Endothelial cell (in vitro differentiated cells): ENCODE measurements at places on chromosomes 7 and 10. TPM values are rescaled to one million over a fixed set of nuclear protein-coding genes. Genes with fewer than 3 reads are reported as not detected.

DNA sequence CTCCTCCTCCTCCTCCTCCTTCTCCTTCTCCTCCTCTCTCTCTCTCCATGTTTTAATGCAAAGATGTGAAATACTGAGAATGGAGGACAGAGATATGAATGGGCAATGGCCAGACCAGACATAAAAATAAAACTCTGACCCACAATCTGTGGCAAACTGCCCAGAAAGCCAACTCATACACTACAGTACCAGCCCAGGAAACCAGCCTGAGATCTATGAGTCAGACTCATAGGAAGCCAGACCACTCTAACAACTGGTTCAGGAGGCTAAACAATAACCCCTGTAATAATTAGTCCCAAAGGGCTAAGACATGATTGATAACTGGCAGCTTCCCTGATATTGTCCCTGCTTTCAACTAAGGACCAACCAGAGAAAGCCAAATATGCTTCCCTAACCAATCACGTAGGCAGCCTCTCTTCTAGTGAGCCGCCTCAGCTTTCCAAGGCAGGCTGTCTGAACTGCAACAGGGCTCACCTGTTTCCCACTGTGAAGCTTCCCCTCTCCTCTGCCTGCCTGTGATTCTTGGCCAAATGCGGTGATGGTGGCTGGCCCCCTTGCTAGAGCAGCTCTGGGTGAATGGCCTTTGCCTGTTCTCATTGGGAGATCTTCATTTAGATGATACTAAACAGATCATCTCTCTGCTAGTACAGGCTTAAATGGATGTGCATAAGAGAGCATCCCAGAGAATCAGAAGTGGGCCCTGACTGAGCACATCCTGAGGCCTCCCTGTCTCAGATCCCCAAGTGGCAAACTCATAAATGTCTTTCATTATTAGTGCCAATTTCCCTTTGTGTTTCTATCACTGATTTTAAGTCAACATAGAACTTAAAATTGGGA is 817.6 kb downstream of the TNS3 start:
- no peaks in the 10 kb centered on the region for H3K4me1 ChIP-seq
- no peaks in the 10 kb centered on the region for H3K36me3 ChIP-seq
- H3K27me3 ChIP-seq: peaks cover 4% of the 10 kb centered on the region
- no peak overlapping the region for H3K27ac ChIP-seq

DNA sequence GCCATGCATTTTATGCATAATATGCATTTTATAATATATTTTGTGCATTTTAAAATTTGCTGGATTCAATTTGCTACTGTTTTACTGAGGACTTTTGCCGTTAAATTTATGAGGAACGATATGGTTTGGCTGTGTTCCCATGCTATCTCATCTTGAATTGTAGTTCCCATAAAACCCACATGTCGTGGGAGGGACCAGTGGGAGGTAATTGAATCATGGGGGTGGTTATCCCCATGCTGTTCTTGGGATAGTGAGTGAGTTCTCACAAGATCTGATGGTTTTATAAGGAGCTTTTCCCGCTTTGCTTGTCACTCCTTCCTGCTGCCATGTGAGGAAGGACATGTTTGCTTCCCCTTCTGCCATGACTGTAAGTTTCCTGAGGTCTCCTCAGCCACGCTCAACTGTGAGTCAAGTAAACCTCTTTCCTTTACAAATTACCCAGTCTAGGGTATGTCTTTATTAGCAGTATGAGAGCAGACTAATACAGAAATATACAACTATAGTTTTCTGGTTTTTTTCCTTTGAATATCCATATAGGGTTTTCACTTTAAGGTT is 201.4 kb upstream of the SH2B2 start:
- H3K4me1 ChIP-seq: peaks cover 20% of the 10 kb centered on the region
- peaks cover 5% of the 10 kb centered on the region for H3K27me3 ChIP-seq
- H3K4me3 ChIP-seq: no peak overlapping the region
- DNase-seq: no peak
- peaks cover 28% of the 10 kb centered on the region for H3K36me3 ChIP-seq

- H3K36me3 ChIP-seq: no peaks in the 10 kb centered on the region
- H3K4me3 ChIP-seq: no peak overlapping the region
- H3K27ac ChIP-seq: no peak overlapping the region
- H3K27me3 ChIP-seq: peaks cover 7% of the 10 kb centered on the region
These were observed 31.7 kb upstream of the LBX1 start for GRCh38 chr10:101260764-101261481.

DNA sequence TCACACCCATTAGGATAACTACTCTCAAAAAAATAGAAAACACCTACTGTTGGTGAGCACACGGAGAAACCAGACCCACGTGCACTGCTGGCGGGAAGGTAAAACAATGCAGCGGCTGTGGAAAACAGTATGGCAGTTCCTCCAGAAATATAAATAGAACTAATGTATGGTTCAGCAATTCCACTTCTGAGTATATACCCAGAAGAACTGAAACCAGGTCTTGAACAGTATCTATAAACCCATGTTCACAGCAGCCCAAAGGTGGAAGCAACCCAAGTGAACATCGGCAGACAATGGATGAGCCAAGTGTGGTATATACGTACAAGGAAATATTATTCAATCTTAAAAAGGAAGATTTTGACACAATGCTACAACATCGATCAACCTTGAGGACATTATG is 164.7 kb downstream of the ZMYND11 start:
- DNase-seq: no peak
- no peaks in the 10 kb centered on the region for H3K4me1 ChIP-seq
- H3K4me3 ChIP-seq: peak overlapping the region; percentile 81
- H3K27me3 ChIP-seq: peaks cover 1% of the 10 kb centered on the region
- H3K27ac ChIP-seq: no peak overlapping the region
- peaks cover 7% of the 10 kb centered on the region for H3K36me3 ChIP-seq

Gene TMEM209
- total RNA-seq: 11.8 TPM

DNA sequence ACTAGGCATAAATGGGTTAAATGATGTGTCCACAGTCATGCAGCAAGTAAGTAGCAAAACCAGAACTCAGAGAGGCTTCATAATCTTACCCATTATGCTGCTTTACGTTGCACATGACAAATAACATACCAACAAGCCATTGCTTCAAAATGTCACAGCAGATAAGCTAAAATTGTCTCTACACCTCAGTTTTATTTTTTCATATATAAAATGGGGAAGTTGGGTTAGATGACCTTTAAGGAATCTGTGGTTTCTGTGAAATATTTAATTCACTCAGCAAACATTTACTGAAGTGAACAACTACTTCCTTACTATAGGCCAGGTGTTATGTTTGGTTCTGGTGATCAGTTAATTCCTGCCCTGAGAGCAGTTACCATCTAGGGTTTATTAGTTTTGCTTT is 2.2 kb upstream of the ASCC1 start:
- peaks cover 3% of the 10 kb centered on the region for H3K27me3 ChIP-seq
- H3K27ac ChIP-seq: no peak overlapping the region
- DNase-seq: no peak

Gene CCL24
- not detected for total RNA-seq

Gene IFIT2
- 0.80 TPM for total RNA-seq

- no peak for DNase-seq
- H3K27me3 ChIP-seq: peaks cover 3% of the 10 kb centered on the region
- H3K4me3 ChIP-seq: no peak overlapping the region
- H3K36me3 ChIP-seq: peaks cover 11% of the 10 kb centered on the region
These were observed 126.3 kb upstream of the TCERG1L start for GRCh38 chr10:131437556-131438475.

DNA sequence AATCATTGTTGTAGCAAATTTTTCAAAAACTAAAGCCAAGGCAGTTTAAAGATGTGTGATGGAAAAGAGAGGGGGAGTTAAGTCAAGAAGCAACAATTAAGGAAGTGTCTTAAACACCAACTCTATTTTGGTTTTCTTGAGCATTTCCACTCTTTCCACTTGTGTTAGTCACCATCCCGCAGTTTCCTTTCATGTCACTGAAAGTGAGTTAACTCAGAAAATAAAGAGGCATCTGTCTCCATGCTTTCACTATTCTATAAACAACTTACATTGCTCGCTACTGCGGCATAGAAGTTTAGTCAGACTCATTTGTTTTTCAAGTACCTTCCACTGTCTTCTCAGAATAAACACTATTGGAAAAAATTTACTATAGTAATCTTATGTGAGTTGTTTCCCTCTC is 284.9 kb upstream of the SEMA3D start:
- no peak overlapping the region for H3K27ac ChIP-seq
- no peaks in the 10 kb centered on the region for H3K36me3 ChIP-seq
- no peak overlapping the region for H3K4me3 ChIP-seq
- no peaks in the 10 kb centered on the region for H3K27me3 ChIP-seq
- H3K4me1 ChIP-seq: peaks cover 2% of the 10 kb centered on the region

DNA sequence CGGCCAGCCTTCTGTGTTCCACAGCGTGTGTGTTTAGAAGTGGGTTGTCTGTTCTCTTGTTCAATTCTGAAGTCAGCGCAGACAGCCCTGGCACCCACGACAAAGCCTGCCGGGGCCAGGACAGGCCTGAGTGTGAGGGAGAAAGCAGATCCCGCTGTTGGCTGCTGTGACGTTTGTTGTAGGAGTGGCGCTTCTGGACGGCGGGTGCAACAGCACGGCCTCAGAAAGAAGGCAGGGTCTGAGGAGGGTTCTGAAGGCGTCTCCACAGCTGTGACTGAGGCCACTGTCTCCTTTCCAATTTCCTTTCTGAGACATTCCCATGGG is 76.2 kb downstream of the VIPR2 start:
- peaks cover 12% of the 10 kb centered on the region for H3K4me1 ChIP-seq
- no peak overlapping the region for H3K27ac ChIP-seq
- H3K36me3 ChIP-seq: peaks cover 10% of the 10 kb centered on the region
- no peak overlapping the region for H3K4me3 ChIP-seq
- H3K27me3 ChIP-seq: peaks cover 4% of the 10 kb centered on the region

DNA sequence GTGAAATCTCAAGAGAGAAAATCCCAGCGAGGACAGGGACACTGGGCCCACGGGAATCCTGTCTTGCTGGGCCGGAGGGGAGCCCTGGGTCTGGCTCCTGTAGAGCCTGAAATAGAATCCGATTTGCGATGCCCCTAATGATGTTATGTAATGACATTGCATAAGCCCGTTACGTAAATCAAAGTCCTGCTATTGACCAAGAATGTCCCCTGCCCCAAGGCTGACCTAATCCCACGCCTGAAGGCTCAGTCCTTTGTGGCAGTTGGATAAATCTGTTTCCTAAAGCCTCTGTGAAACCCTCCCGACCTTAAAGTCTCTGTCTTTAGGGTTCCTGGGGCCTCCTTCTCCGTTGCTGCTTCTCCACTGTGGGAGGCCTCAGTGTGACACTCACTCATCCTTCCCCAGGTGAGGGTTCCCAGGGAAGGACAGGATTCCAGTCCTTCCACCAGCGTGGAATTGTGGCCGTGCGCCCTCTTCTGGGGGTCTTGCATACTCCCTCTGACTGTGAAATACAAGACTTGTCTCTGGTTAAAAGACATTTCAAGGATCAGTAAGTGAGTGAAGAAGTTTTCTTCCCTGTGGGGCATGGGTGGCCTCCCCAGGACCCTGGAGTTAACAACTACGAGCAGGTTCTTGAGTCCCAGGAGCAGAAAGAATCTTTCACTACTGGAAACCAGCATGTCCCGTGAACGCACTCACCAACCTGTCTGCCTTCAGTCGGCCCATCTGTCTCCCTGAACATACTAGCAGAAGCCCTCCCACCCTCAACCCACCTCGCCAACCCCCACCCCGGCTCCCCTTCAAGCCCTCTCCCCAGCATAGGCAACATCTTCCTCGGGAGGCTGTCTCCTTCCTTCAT is 19.8 kb downstream of the ZNF467 start:
- peaks cover 17% of the 10 kb centered on the region for H3K27me3 ChIP-seq
- peaks cover 10% of the 10 kb centered on the region for H3K36me3 ChIP-seq
- peaks cover 41% of the 10 kb centered on the region for H3K4me1 ChIP-seq
- H3K4me3 ChIP-seq: no peak overlapping the region
- no peak overlapping the region for H3K27ac ChIP-seq

Gene GIMAP4
- 6.4 TPM for total RNA-seq

DNA sequence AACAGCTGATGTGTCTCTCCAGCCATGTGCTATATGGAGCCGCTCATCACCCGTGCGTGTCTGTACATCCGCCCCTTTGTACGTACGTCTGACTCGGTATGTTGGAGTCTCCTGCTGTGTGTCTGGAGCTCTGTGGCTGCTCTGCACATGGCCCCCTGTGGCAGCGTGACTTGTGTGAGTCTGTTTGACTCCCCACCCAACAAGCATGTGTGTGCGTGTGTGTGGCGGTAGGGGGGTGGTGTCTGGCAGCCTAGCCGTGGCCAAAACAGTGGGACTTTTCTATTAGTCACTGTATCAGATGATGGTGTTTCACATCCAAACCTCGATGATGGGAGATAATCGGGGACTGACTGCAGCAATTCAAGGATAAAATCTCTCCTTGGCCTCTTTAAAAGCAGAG is 94.1 kb downstream of the COL13A1 start:
- peaks cover 10% of the 10 kb centered on the region for H3K27me3 ChIP-seq
- H3K27ac ChIP-seq: no peak overlapping the region
- H3K4me3 ChIP-seq: no peak overlapping the region
- no peak for DNase-seq
- peaks cover 6% of the 10 kb centered on the region for H3K36me3 ChIP-seq

DNA sequence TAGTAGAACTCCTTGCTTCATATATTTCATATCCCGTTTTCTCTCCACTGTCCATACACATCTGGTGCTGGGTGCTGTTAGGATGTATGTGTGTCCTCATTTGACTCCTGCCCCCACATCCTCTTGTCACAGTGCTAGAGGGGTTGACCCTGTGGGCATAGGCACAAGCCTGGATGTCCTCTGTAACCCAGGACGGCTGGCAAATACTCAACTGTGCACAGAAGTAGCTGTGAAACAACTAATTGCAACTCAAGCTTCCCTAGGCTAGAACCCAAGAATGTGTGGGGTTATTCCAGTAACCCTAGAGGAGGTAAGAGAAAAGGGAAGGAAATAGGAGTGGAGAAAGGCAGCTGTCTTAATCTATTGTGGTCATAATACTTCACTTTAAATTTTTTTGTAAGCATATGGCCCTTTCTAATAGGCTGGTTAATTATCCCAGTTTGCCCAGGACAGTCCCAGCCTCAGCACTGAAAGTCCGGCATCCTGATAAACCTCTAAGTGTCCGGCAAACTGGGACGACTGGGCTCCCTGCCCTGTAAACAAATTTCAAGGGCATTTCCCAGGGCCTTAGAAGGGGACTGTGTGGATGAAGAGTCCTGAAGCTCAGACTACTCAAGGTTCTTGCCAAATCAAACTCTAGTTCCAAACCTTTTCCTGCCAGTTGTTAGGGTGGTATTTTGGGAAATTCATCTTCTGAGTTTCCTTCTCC is 283.2 kb upstream of the CELF2 start:
- H3K4me3 ChIP-seq: no peak overlapping the region
- no peaks in the 10 kb centered on the region for H3K36me3 ChIP-seq
- peaks cover 2% of the 10 kb centered on the region for H3K27me3 ChIP-seq

GRCh38 chr7:16136896-16137295 is 284.4 kb downstream of the CRPPA start:
- DNase-seq: no peak
- no peaks in the 10 kb centered on the region for H3K27me3 ChIP-seq
- no peak overlapping the region for H3K4me3 ChIP-seq
- H3K4me1 ChIP-seq: no peaks in the 10 kb centered on the region

GRCh38 chr10:87816898-87817608 is 973 bp downstream of the ATAD1 start:
- H3K4me3 ChIP-seq: peak overlapping the region; percentile 98
- peak overlapping the region; percentile 98 for H3K27ac ChIP-seq
- H3K4me1 ChIP-seq: peaks cover 22% of the 10 kb centered on the region
- no peaks in the 10 kb centered on the region for H3K27me3 ChIP-seq
- no peak for DNase-seq

- DNase-seq: no peak
- H3K36me3 ChIP-seq: no peaks in the 10 kb centered on the region
- peaks cover 7% of the 10 kb centered on the region for H3K4me1 ChIP-seq
- H3K27ac ChIP-seq: peak overlapping the region; percentile 92
- peaks cover 4% of the 10 kb centered on the region for H3K27me3 ChIP-seq
- H3K4me3 ChIP-seq: peak overlapping the region; percentile 96
These were observed 507 bp upstream of the TMEM254 start for GRCh38 chr10:80077869-80078447.
